ENCODE measurements at places on chromosomes 4 and X.

GRCh38 chrX:9614016-9614415 is 149.2 kb downstream of the TBL1X start:
- no peak for DNase-seq

DNA sequence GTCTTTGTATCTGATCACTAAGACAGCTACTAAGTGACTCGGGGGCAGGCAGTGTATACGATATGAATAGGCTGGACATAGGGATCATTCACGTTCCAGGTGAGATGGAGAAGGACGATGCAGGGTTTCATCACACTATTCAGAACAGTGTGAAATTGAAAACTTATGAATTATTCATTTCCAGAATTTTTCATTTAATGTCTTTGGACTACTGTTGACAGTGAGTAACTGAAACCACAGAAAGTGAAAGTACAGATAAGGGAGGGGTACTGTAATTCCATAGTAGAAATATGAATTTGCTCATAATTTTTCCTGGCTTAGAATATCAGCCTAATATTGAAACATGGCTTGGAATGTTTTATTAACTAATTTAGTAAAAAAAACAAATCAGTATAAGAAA is 24.4 kb downstream of the TMEM144 start:
- DNase-seq = no peak

- no peak for DNase-seq
Measured at GRCh38 chr4:69776696-69777095, 16.3 kb upstream of the SULT1B1 start.

- no peak for DNase-seq
Measured at GRCh38 chrX:11462136-11462535, 168.9 kb downstream of the AMELX start.

GRCh38 chrX:102892103-102892502 is 45.0 kb upstream of the RAB40AL start:
- DNase-seq = no peak

- DNase-seq = no peak
Measured at GRCh38 chr4:85222561-85222960, 252.4 kb upstream of the ARHGAP24 start.

DNA sequence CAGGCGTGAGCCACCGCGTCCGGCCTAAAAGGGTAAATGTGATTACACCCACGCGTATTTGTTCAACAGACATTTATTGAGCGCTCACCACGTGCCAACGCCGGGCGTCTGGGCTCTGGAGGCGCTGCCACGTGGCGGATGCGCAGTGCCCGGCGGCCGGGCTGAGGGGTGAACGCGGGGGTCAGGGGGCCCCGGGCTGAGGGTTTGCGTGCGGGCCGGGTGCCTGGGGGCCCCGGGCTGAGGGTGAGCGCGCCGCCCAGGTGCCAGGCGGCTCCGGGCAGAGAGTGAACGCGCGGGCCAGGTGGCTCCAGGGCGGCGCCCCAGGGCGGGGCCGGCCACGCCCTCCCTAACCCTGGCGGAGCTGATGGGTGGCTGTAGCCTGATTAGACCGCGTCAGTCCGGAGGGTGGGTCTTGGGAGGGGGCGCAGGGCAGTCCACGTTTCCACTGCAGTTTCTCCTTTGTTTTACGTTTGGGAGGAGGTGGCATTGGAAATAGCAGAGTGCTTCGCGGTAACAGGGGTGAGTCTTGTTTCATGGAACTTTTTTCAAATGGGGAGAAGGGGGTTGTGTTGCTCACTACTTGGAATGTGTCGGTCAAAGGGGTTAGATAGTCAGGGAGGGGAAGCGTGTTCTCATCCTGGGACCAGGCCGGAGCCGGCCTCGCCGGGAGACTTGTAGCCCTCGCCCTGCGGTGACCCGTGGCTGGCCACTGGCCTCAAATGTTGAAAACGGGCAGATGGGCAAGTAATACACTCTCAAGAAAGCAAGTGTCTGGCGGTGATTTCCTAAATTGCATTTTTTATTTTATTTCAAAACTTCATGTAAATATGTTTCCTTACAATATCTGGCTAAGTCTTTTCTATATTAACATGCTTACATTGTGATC is at the start of gene ZFP42:
Gene ZFP42, plus strand, starts transcription at position 450 of the 886 bp plus-strand sequence. CDS start 7,037 bp downstream, outside the sequence.
- no peak for DNase-seq

DNA sequence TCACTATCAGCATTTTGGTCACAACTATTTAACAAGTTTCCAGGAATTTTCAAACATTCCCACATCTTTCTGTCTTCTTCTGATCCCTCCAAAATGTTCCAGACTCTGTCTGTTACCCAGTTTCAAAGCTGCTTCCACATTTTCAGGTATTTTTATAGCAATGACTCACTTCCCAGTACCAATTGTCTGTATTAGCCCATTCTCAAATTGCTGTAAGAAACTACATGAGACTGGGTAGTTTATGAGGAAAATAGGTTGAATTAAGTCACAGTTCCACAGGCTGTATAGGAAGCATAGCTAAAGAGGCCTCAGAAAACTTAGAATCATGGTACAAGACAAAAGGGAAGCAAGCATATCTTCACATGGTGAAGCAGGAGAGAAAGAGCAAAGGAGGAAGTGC is 475.0 kb upstream of the PCDH7 start:
- DNase-seq = no peak

DNA sequence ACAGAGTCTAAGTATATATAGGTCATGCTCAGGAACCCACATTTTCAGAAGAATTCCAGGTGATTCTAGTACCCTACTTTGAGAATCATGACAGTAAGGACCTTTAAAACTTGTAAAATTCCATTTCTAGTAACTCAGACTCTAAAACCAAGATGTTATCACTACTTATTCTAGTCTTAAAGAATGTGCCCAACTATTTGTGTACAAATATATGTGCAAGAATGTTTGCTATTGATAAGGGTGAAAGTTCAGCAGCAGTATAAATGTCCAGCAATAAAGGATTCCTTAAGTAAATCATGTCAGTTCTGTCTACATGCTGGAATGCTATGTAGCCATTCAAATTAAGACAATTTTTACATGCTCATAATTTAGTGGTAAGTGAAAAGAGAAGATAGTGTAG is 71.1 kb upstream of the MAGEB2 start:
- DNase-seq = no peak

DNA sequence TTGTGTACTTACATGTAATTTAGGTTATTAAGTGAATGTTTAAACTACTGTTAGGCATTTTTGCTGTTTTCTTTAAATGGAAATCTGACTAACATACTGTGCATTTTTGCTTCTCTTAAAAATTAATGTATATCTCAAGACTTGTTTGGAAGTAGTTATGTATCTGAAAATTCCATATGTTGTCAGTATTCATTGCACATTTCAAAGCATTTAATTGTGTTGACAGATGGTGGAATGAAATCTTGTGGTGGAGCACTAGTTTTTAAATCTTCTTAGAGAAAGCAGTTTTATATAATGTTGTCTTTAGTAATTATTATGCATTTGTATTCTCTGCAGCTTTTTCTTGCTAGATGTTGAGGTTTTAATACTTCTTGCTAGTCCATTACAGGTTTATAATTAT is 71.5 kb upstream of the MSANTD1 start:
- DNase-seq = no peak

GRCh38 chrX:83305381-83305780 is 202.7 kb upstream of the POU3F4 start:
- no peak for DNase-seq

DNA sequence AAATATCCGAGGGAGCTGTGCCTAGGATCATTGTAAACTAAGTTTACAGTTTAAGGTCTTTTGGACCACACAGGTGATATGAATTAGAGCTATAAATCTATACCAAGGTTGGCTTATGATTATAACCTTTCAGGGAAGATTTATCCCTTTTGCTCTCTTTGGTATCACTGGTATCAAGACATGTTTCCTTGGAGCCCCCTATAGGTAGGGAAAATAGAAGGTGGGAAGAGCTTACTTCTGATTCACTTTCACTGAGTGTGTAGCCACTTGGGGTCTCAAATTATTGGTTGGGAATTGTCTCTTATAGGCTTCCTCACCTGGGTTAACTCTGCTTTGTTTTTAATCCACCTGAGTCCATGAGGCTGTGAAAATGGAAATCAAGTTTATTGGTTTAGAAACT is 262.1 kb upstream of the NR3C2 start:
- no peak for DNase-seq

GRCh38 chr4:182583703-182584415 is 333.3 kb downstream of the DCTD start:
- DNase-seq = no peak

DNA sequence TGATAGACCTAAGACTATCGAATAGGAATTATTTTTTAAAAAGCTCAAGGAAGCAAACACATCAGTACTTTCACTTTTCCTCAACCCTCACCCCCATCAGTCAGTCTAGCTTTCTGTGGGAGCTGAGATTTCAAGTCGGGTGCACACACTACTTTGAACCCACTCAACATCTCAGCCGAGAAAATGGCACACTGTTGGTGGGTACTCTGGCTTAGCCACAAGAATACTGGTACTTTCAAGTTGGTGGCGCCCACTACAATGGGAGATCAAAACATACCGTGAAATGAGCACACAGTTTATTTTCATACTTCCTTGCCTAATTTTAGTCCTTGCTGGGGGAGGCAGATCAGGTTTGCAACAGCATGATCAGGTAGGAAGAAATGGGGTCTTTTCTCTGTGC is 10.2 kb downstream of the CD40LG start:
- no peak for DNase-seq

DNA sequence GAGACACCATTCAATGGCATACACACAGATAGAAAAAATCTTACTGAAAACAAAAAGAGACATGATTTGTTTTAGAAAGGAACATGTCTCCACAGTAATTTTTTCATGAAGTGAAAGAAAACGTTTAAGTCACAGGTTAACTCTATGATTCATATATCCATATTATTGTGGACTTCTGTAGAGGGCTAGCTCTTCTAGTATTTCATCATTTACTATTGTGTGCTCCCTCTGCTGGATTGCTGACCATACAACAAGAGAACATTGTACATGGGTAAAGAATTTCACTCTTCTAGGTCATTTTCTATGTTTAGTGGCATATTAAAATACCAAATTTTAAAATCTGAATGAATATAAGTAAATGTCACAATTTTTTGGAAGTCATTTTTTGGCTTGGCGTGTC is 91.8 kb upstream of the POU3F4 start:
- no peak for DNase-seq

- no peak for DNase-seq
Measured at GRCh38 chr4:177118596-177118995, 191.1 kb upstream of the NEIL3 start.

- DNase-seq = no peak
Measured at GRCh38 chr4:162475246-162475645, 311.4 kb upstream of the FSTL5 start.

DNA sequence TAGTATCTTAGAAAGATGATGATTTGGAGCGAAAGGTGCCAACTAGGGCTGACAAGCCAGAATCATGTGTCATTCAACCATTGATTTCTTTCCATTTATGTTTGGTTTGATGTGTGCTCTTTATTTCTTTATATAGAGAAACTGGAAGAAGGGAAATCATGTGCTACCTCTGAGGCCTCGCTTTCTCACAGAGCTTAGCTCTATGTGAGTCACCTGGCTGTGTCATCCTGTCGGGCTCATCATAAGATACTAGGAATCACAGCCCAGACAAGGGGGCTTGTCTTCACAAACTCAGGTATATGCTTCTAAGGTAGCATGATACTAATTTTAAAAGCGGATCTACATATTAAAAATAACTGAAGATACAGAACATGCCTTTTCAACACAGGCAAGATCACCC is 81.7 kb upstream of the GPM6B start:
- no peak for DNase-seq

GRCh38 chr4:181659202-181659601 is 584.0 kb upstream of the TENM3 start:
- no peak for DNase-seq

DNA sequence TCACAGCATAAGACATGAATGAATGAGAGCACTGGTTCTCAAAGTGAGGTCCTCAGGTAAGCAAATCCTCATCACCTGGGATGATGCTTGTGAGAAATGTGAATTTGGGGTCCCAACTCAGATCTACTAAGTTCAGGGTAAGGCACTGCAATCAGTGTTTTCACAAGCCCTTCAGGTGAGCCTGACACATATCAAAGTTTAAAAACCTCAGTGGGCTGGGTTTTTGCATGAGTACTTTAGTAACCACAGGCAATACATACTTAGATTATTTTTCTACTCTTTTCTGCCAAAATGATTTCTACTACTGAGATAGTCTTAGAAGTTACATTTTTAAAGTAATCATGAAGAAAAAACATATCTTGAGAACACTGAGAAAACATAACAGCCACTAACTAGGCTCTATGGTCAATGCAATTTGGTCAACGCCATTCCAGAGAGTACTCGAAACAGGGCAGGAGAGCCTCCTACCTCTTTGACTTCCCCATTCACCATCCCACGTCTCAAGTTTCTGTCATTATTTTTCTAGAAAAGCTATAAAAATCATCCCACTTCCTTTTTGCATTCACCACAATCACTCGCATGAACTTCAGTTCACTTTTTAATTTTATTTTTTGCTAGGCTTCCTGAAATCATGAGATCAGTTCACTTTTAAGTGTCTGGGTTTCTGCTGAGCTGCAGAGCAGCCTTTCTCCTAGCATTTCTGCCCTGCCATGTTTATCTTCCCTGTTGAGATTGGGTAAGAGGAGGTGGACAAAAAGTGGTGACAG is 73.8 kb downstream of the MFAP3L start:
- DNase-seq = no peak
